ENCODE measurements at places on chromosomes 12 and 14.

GRCh38 chr14:68111853-68112270 is 292.3 kb downstream of the RAD51B start:
- no peak for DNase-seq

GRCh38 chr12:65998536-65999530 is 131.7 kb downstream of the LLPH start:
- no peak for DNase-seq

GRCh38 chr12:77772676-77773298 is 57.9 kb upstream of the NAV3 start:
- no peak for DNase-seq

- DNase-seq, result no peak
Measured at GRCh38 chr14:54756656-54757392, 145.8 kb downstream of the GCH1 start.

GRCh38 chr14:103286968-103287850 is 46.8 kb upstream of the EIF5 start:
- DNase-seq, result no peak

GRCh38 chr12:86264451-86265328 is 8.5 kb upstream of the MGAT4C start:
- DNase-seq, result peak; percentile 44

DNA sequence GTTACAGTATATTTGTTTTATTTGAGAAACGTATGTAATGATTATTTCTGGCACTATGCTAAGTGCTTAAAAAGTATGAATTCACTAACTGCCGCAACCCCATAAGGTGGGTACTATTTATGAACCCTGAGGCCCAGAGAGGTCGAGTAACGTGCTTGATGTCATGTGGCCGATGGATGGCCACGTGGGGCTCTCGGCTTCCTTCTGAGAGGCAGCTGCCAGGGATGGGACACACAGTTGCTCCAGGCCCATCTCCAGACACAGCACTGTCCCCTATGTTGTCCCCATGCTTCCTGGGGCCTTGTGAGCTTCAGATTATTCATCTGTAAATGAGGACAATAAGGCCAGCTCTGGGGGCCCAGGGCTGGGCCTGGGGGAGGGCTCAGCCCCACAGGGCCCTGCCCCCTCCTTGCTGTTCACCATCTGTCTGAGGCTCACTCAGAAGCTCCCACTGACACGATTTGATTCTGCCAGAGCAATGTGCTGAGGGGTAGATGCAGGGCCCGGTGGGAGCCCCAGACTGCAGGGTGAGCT is 115.0 kb downstream of the CALM1 start:
- no peak for DNase-seq
